NCI-H1048 (cell line): ENCODE measurements at places on chromosomes 12 and 14.

DNA sequence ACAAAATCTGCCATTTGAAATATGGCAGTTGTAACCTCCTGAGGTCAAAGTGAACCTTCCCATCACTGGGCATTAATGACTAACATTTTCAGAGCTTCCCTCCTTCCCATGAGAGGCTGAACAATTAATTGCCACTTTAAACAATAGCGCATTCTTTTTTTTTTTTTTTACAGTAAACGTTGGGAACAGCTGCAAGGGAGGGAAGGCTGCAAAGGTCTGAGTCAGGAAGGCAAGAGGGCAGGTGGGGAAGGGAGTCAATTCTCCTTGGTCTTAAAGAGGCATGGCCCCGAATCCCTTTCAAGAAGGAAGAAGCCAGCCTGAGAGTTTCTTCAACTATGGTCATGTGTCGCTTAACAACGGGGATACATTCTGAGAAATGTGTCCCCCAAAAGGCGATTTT, 41.0 kb upstream of the PLEKHG3 start:
- no peak for DNase-seq

DNA sequence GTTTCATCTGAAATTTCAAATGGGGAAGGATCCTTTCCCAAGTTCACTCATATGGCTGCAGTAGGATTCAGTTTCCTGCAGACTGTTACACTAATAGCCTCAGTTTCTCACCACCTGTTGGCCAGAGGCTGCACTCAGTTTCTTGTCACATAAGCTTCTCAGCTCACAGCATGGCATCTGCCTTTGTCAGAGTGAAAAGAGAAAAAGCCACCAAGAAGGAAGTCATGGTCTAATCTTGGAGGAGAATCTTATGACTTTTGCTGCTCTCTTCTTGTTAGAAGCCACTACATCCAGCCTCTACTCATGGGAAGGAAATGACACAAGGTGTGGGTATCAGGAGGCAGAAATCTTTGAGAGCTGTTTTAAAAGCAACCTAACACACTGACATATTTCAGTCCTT, 39.4 kb upstream of the BTG1 start:
- DNase-seq, result no peak

DNA sequence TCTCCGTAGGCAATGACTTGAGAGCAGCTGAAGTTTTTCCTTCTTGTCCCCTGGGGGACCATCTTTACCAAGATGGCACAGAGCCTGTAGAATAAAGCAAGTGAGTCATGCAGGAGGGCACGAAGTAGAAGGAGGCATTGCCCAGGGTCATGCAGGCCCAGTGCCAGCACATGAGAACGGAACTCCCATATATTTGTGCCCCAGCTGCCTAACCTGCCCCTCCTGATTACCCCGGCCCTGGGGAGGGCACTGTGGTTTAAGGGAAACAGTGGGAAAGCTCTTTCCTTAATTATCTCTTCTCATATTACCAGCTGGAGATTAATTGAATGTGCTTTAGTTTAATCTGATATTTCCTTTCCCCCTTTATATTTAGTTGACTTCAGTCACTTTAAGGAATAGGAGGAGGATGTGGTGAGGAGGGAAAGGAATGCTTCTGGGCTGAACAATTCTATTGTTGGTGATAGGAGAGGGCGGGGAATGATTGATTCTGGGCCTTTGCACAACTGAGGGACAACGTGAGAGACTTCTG, 51.9 kb downstream of the RASSF8 start:
- DNase-seq, result no peak

GRCh38 chr12:72282721-72283120, 10.6 kb downstream of the TRHDE start:
- no peak for DNase-seq

- no peak for DNase-seq
These were observed 56.1 kb downstream of the SLC35F4 start for GRCh38 chr14:57809808-57810207.
